GOT3 (cell line): ENCODE measurements at places on chromosomes 2 and 18.

DNA sequence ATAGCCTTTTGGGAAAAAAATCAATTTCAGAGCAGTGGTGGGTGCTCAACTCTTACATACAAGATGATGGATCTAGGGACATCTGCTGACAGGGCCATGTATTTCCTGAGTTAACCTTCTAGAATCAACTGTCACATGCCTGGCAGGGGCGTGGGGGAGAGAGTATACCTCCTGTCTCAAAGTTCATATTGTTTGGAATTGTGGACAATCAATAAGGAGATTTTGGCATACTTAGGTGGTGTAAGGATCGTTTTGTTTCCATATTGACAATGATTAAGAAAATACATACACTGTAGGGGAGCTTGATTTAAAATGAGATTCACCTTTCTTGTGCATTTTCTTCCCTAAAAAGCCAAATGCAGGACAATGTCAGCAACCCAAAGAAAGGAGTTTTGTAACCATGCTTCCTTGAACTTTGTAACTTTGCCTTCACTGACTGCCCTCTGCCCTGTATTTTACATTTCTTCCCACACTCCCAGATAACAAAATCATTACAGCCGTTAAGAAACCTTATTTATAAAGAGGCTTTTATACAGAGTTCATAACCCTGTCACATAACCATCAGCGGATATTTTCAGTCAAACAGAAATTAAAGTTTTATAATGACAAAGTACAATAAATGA, 88.4 kb downstream of the MEP1B start:
- DNase-seq, result no peak

DNA sequence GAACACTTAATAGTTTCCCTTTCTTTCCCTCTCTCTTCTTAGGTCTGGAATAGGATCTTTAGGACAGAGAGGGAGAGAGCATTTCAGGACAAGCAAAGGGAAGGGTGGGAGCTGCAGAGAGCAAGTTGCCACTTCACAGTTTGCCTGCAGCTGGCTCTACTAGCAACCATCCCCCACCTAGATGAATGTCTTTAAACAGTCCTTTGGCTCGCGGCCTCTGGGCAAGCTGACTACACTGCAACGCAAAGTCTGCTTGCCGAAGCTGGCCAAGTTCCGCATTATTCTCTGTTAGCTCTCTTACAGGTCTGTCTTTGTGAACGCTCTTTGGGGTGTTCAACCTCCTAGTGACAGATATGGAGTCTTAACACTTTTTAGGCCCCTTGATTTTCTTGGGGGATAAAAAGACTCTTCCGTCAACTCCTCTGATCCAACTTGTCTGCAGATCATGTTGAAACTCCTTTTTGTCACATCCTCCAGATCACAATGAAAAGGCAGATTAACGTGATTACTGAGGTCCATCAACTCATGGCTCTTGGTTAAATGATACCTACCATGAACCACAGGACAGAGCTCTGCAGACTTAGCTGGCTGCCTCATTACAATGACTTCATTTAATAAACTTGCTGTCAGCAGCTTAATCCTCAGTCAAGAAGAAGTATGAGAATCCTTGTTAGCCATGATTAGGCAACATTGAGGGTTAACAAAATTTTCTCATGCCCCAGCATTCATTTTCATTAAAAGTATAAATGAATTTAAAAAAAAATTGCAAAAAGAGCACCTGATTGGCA, 74.6 kb downstream of the SLC4A3 start:
- DNase-seq, result no peak

DNA sequence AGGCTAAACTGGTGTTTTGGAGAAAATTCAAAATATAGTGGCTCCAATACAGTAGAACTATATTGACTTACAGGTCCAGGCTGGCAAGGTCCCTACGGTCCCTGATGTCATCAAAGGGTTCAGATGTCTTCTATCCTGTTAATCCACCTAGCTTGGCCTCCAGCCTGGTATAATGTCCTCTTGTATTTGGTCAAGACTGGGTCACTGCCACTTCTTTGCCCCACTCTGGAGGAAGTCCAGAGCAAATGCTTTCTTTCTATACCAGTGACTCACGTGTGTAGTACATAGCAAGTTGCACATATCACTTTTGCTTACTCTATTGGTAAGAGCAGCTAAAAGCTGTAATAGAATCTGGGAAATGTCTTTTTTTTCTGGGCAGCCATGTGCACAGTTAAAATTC, 80.8 kb downstream of the LCLAT1 start:
- no peak for DNase-seq

DNA sequence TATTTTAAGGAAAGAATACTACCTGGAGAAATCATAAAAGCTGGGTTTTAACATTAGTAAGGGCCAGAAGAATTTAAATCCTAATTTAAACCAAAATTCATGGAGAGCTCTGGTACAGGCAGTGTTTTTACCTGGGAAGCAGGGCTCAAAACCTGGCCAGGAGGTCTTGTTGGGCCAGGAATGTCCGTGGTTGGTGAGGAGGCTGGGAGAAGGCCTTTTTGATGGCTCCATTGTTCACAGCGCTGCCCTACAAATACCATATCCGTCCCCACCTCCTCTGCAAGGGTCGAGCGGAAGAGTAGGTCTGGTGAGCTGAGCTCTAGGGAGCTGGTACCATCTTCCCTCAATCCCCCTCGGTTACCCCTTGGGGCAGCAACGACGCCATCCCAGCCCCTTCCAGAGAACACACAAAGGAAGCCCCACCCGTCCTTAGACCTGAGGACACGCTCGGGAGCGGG, 10.9 kb upstream of the HOXD1 start:
- DNase-seq, result no peak

- no peak for DNase-seq
These were observed 162.9 kb upstream of the APCDD1 start for GRCh38 chr18:10291568-10291981.

DNA sequence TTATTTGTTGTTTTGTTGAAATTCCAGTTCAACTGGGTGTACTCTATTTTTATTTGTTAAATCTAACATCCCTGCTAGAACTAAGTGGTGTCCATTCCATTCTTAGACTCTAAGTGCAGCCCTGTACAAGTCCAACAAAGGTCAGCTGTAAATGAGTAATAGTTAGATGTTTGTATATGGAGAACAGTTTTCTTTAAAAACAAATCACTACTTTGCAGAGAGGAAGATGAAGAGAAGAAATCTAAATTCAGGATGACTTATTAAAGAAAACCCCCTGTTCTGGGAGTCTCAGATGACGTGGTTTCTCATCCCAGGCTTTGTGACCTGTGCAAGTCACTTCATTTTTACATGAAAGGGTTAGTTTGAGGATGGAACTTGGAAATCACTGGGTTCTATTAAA, 57.9 kb downstream of the GALNT14 start:
- no peak for DNase-seq

DNA sequence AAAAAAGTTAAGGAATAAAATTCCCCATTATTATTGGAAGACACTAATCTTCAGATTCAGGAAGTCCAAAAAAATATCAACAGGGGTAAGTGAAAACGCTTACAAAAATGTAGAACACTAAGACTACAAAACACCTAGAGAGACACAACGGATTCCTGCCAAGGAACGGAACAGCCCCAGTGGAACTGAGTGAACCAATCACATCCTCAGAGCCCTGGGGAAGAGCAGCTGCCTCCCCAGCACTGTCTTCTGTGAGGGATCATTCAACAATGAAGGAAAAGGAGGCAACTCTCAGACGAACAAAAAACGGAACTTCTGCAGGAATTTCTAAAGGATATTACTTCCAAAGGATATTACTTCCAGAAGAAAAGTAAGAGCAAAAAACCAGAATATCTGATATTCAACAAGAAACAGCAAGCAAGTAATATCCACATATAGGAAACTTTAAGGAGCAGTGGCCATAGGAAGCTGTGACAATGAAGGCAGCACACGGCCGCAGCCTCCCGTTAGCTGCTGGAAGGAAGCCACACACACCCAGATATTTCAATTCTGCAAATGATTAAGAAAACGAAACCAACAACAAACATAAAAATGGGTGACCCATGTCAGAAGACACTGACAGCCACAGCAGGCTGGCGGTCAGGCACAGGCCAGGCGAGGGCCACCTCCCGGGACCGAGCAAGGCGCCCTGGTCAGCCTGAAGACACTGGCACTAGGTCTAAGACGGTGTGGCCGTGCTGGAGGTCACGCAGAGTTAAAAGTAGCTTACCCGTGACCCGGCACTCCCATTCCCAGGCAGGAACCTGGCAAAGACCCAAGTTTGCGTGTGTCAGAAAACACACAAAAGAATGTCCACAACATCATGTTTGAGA, 81.8 kb downstream of the HDAC4 start:
- DNase-seq, result no peak

- no peak for DNase-seq
These were observed 415.9 kb downstream of the NBAS start for GRCh38 chr2:15145046-15145817.

DNA sequence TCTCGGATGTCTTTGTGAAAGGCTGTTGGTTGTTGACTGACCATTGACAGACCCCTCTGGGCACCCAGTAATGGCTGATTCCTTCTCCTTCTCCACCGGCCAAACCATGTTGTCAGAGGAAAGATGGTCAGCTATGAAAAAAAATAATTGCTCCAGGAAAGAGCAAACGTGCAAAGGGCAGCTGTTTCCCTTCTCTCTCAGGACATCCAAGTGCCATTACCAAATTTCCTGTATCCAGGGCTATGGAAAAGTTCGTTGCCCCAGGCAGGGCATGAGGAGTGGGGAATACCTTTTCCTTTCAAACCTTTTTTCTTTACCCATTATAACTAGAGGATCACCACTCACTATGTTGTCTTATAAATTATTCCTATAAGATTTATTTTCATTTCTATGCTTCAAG, 321.5 kb upstream of the HNRNPA3 start:
- no peak for DNase-seq

DNA sequence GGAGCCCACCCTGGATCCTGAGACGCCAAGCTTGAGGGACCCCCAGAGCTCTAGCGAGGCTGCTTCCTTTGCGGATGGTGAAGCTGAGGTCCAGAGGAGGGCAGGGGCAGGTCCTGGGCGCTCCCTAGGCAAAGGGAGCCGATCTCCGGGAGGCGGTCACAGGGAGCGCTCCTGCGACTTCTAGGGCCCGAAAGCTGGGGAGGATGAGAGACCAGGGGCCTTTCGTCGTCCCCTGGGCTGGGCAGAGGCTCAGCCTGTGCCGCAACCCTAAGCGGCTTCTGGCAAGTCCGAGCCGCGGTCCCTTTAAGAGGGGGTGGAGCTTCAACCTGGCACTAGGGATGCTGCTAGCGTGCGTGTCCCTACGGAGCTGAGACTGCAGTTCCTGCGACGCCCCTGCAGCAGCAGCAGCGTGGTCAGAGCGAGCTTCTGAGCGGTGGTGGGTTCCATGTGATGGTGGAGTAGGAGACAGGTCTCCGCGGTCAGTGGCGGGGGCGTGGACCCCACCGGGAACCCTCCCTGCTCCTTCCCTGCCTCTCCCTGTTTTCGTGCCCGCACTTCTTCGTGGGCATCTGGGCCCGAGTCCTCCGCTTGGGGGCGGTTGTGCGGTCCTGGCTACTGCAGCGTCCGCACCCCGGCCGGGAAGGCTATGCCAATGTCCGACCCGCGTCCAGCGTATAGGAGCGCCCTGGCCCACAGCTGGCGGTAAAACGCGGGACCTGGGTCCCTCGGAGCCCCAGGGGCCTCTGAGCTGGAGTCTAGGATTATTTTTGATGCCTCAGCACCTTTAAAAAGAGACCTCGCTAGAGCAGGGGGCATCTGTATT, 154.6 kb downstream of the CCDC74A start:
- DNase-seq, result peak; percentile 59

DNA sequence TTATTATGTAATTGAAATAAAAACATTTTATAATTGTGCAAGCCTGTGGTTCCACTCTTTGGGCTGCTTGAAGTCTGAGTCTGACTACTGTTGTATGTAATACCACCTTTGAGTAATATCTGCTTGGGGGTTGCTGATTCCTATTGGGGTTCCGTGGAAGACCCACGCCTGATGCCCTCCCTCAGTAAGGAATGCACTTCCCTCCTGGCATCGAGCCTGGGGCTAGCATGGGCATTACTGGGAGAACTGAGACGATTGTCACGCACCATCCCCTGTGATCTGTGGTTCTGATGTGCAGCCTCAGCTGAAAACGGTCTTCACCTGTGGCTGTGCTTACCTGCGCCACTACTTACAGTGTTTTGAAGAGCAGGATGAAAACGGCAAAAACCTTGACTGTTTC, 32.7 kb upstream of the RBM44 start:
- no peak for DNase-seq

GRCh38 chr2:31248139-31248538, 14.2 kb downstream of the EHD3 start:
- no peak for DNase-seq

GRCh38 chr18:9711361-9712129, 3.4 kb downstream of the RAB31 start:
- no peak for DNase-seq

GRCh38 chr18:74289137-74289536, 2.6 kb downstream of the CYB5A start:
- DNase-seq, result no peak

- DNase-seq, result no peak
These were observed 8.8 kb upstream of the QPCT start for GRCh38 chr2:37335604-37336003.

- no peak for DNase-seq
These were observed 117.8 kb downstream of the ATL2 start for GRCh38 chr2:38259311-38259710.

- DNase-seq, result no peak
These were observed 95.5 kb downstream of the DYSF start for GRCh38 chr2:71548646-71549425.

- no peak for DNase-seq
These were observed 170.0 kb downstream of the CERS6 start for GRCh38 chr2:168626096-168626495.

- no peak for DNase-seq
These were observed 52.1 kb downstream of the NCK2 start for GRCh38 chr2:105796791-105797190.

DNA sequence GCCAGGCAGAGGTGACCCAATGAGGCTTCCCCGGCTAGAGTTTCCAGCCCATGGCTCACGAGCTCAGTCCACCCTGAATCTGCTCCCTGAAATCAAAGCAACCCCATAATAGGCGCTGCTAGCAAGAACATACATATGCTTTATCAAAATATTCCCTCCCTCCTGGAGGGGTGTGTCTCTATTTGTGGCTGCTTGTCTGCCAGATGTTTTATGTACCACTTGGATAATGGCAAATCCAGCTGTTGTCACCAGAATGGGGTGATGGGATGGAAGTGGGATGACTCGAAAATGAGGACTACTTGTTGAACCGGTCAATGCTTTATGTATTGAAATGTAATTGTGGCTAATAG, 152.0 kb downstream of the GALNT14 start:
- DNase-seq, result no peak

DNA sequence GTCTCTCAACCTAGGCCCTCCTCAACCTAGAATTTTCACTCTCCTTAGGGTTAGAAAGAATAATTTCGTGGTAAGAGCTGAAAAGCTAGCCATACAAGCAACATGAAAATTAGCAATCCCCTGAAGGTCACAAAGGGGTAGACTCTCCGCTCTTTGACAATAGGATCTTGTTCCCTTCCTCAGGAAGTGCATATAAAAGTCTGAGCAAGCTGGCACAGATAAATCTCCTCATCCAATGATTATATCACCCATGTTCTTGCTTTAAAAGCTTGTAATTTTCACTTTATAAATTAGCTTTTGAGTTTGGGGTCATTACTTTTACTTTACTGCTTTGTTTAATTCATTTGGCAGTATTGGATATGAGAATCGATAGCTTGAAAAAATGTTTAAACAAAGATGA, 852.3 kb upstream of the CRIM1 start:
- DNase-seq, result no peak
